Naive thymus-derived CD4-positive, alpha-beta T cell (primary cell): ENCODE measurements at places on chromosomes 1 and 21. TPM values are rescaled to one million over a fixed set of nuclear protein-coding genes. Genes with fewer than 3 reads are reported as not detected.

Gene RIIAD1
- total RNA-seq, result not detected

- no peaks in the 10 kb centered on the region for H3K4me1 ChIP-seq
- H3K27ac ChIP-seq, result no peak overlapping the region
- no peak overlapping the region for H3K4me3 ChIP-seq
- no peak for DNase-seq
- H3K27me3 ChIP-seq, result no peaks in the 10 kb centered on the region
Observed at GRCh38 chr1:17004466-17005364, 7.0 kb downstream of the ATP13A2 start.

GRCh38 chr1:178650934-178651511, 74.0 kb upstream of the RALGPS2 start:
- no peaks in the 10 kb centered on the region for H3K4me1 ChIP-seq
- DNase-seq, result no peak
- no peaks in the 10 kb centered on the region for H3K27me3 ChIP-seq
- no peak overlapping the region for H3K4me3 ChIP-seq

Gene HHIPL2
- total RNA-seq, result 0.24 TPM

Gene SKI
- total RNA-seq, result 95.3 TPM

GRCh38 chr21:39602793-39603192, 9.9 kb upstream of the B3GALT5 start:
- H3K36me3 ChIP-seq, result no peaks in the 10 kb centered on the region
- H3K27me3 ChIP-seq, result no peaks in the 10 kb centered on the region
- DNase-seq, result no peak
- H3K4me3 ChIP-seq, result no peak overlapping the region

- H3K27me3 ChIP-seq, result no peaks in the 10 kb centered on the region
- no peak for DNase-seq
- H3K4me1 ChIP-seq, result no peaks in the 10 kb centered on the region
- H3K4me3 ChIP-seq, result no peak overlapping the region
- no peak overlapping the region for H3K27ac ChIP-seq
- H3K36me3 ChIP-seq, result no peaks in the 10 kb centered on the region
Observed at GRCh38 chr1:83571536-83571935, 427.4 kb downstream of the TTLL7 start.

DNA sequence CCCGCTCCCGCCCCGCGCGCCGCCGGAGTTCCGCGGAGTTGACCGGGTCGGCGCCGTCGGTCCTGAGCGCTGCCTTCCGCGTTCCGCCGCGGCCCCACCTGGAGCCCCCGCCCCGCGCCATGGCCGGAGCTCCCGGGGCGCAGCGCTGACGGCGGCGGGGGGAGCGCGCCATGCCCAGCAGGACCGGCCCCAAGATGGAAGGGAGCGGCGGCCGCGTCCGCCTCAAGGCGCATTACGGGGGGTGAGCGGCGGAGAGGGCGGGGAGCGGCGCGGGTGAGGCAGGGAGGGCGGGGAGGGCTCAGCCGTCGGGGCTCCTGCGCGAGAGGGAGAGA, 216 bp downstream of the PRKCZ start:
- H3K4me3 ChIP-seq, result peak overlapping the region; percentile 33
- H3K4me1 ChIP-seq, result peaks cover 1% of the 10 kb centered on the region
- H3K36me3 ChIP-seq, result peaks cover 3% of the 10 kb centered on the region

DNA sequence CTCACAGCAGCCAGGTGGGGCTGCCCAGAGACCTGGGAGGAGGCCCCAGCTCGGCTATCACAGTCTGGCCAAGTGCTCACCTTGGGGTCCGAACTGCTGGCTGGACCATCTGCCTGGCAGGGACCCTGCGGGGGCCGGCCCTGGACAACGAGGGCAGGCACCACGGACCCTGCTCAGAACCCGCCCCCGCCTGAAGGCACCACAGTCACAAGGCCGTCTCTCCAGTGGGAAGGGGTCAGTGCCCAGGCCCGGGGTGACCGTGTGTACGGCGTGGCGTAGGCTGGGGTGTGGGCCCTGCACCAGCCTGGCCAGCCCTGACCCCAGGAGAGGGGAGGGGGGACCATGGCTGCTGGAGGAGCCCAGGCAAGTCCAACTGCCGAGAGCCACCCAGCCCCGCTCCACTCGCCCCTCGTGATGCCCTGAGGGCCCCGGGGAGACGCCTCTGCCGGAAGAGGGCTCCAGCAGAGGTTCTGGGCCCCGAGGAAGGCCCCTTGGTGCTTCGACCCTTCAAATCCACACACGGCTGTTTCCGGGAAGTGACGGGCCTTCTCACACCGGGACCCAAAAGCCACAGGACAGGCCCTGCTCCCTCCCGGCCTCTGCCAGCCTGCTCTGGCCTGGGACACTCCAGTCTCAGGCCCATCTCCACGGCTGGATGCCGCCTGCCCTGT, 11.2 kb upstream of the RNF223 start:
- H3K27ac ChIP-seq, result no peak overlapping the region
- no peaks in the 10 kb centered on the region for H3K27me3 ChIP-seq
- DNase-seq, result no peak
- peaks cover 7% of the 10 kb centered on the region for H3K36me3 ChIP-seq
- H3K4me3 ChIP-seq, result no peak overlapping the region

- no peak overlapping the region for H3K4me3 ChIP-seq
- H3K36me3 ChIP-seq, result no peaks in the 10 kb centered on the region
- no peak for DNase-seq
- no peak overlapping the region for H3K27ac ChIP-seq
- no peaks in the 10 kb centered on the region for H3K4me1 ChIP-seq
Observed at GRCh38 chr1:196531737-196532524, 76.3 kb downstream of the KCNT2 start.

DNA sequence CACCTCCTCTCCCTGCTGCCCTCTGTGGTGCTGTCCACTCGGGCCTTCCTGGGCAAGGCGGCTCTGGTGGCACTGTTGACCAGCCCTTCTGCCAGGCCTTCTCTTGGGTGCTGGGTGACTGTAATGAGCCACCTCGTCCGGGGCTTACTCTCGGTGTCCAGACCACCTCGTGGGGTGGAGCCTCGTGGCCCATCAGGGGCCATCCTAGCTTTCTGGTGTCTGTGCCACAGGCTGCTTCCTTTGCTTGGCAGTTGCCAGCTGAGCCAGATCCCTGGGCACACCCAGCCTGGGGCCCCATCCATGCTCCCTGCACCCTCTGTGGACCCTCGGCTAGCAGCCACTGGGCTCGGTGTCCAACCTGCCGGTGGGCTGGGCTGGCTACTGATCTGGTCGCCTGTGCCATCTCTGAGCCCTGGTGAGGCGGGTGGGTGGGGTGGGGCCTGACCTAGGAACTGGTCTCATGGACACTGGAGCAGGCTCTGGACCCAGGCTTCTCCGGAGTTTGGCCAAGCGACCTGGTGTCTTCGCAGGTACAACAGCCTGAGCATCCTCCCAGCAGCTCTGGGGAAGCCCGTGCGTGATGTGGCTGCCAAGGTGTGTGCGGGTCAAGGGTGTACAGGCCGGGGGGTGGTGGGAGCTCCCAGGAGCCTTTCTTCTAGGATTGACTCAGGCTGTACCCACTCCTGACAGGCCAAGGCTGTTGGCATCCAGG, 1.4 kb downstream of the PRXL2B start:
- H3K36me3 ChIP-seq, result no peaks in the 10 kb centered on the region
- H3K27ac ChIP-seq, result peak overlapping the region; percentile 87
- H3K27me3 ChIP-seq, result no peaks in the 10 kb centered on the region
- no peak for DNase-seq
- peak overlapping the region; percentile 78 for H3K4me3 ChIP-seq
